T-cell (primary cell): ENCODE measurements at places on chromosomes 13 and 19.

DNA sequence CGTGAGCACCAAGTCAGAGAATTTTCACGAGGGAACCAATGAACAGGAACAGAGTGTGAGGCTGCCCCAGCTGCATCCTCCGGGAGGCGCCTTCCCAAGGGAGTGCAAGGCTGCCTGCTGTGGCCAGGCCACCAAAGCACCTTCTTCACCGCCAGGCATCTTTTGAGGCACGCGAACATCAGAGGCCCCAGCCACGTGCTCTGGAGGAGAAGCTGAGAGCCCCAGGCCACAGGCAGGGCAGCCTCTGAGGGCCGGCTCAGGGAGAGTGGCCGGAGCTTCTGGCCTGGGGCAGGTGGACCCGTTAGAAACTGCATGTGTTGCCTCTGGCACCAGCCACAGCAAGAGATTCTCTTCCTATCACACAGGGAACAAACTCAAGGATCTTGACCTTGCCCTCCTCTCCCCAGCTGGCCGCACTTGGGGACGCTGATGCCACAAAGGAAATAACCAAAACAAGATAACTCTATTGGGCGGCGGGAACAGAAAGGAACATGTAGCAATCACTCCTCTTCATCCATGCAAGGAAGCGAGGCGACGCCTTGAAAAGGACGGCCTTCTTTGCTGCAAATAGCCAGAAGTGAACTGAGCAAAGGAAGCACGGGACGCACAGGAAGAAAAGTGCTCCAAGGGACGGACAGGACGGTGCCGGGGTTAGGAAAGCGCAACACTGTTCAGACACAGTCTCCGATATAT, 19.9 kb downstream of the GAS6 start:
- DNase-seq = no peak

GRCh38 chr13:96294930-96295881, 205.3 kb downstream of the HS6ST3 start:
- DNase-seq = no peak

GRCh38 chr13:24511019-24511815, 1.4 kb downstream of the PARP4 start:
- peak; percentile 27 for DNase-seq

- no peak for DNase-seq
Measured at GRCh38 chr13:95479731-95480130, 72.8 kb upstream of the CLDN10 start.

DNA sequence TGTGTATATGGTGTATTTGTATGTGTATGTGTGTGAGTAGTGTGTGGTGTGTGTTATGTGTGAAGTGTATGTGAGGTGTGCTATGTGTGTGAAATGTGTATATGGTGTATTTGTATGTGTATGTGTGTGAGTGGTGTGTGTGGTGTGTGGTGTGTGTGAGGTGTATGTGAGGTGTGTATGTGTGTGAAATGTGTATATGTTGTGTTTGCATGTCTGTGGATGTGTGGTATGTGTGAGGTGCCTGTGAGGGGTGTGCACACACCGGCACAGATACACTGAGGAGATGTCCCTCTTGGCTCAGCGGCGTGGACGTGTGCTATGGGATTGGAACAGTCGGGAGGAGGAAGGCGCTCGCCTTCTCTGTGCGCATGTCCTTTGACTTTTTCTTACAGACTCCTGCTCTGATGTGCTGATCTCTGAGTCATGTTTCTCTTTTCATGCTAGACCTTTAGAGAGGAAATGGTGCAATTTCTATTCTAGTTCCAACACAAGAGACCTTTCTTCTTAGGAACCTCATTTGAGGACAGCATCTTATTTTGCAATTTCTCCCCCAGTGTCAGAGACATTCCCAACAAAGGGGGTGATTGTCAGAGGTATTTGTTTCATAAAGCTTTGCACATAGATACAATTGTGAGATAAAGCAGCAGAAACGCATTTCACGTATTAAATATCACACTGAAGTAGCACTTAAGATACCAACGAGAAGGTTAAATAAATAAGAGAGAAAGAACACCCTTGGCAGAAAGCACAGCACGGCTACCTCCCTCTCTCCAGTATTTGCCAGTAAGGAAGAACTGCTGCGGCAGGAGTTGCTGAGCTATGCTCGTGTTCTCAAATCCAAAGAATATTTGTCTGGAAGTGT, 11.3 kb upstream of the TNFRSF19 start:
- DNase-seq = no peak

GRCh38 chr13:68597641-68598040, 1367.5 kb upstream of the PCDH9 start:
- DNase-seq = no peak

- DNase-seq = no peak
Measured at GRCh38 chr13:102769679-102770078, 3.9 kb downstream of the TEX30 start.

DNA sequence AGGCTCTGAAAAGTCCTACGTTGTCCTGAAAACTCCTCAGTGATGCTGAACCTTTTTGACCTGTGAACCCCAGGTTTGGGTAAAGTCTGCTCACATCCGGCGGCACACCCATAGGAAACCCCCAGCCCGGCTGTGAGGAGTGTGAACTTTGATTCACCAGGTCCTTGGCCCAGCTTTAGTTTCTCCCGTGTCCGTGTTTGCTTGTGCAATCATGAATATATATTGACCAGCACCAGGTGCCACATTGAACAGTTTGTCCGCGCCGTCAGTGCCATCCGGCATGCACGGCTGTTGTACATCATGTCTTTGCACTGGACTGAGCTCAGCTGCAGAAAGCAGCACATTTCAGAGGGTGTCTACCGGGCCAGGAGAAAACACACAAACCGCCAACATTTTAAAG, 45.3 kb downstream of the NFIC start:
- DNase-seq = no peak

- DNase-seq = no peak
Measured at GRCh38 chr19:38298821-38299680, 5.0 kb upstream of the C19orf33 start.

DNA sequence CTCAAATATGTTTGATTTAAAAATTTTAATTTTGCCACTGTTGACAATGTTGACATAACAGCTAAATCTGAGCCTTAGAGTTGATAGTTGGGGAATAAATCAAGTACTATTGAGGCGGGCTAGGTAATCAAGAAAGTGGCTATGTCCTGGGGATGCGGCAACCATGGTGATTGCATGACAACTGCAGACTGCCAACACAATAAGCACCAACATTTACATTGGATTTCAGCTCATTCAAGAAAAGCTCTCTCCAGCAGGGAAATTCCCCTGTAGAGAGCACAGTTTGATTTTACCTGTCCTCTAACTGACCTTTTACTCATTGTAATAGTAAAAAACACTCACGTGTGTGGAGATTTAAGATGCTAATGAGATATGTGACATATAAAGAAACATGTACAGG, 63.1 kb downstream of the ZNF100 start:
- no peak for DNase-seq

DNA sequence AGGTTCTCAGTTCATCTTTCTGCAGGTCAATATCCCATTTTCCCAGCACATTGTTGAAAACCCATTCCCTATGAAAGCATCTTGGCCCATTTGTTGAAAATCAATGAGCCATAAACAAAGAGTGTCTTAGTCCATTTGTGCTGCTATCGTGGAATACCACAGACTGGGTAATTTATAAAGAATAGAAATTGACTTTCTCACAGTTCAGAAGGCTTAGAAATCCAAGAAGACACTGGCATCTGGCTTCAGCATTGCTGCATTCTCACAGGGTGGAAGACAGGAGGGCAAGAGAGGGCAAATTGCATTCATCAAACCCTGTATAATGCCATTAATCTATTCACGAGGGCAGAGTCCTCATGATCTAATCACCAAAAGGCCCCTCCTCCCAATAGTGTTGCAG, 34.1 kb downstream of the ZNF823 start:
- DNase-seq = no peak

DNA sequence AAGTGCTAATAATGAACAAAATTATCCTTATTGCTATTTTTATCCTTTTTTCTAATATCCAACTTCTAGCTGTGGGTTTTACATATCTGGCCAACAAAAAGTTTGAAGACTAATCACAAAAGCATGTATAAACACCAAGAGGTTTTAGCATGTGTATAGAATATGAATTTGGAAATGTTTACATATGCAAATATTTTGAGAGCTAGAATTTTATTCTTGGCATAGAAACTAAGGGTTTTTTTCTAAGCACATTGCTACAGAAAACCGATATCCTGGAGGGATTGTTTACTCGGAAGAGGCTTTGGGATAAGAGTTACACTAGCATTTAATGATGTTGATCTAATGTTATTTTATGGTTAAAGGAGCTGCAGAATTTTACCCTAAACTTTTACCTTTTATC, 392.1 kb downstream of the EFNB2 start:
- DNase-seq = no peak

GRCh38 chr13:50543782-50544181, 299.7 kb downstream of the DLEU7 start:
- DNase-seq = no peak

GRCh38 chr13:106990594-106990993, 422.7 kb upstream of the ARGLU1 start:
- no peak for DNase-seq

DNA sequence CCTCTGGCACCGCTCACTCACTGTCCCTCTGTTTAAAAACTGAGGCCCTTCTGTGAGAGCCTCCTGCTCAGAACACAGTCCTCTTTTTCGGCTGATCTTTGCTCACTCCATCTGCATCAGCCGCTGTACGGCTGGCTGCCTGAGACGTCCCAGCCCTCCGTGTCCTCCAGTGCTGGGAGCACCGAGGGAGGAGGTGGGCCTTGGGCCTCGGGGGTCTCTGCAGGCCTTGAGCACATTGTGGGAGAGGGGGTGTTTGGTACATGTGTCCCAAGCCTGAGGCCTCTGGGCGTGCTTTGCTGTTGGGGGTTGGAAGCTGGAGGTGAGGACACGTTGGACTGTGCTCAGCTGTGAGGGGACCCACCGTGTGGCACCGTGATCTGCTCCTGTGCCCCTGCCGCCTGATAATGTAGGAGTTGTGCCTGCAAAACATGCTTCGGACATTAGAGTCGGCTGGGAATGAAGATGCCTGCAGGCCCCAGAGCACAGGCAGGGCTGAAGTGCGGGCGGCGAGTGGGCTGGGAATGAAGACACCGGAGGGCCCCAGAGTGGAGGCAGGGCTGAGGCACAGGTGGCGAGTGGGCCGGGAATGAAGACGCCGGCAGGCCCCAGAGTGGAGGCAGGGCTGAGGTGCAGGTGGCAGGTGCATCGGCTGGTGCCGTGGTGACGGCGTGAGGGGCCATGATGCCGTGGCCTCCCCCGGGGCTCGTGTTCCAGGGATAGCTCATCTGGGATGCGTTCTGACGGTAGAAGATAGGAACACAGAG, 30.6 kb downstream of the MCF2L start:
- DNase-seq = no peak

DNA sequence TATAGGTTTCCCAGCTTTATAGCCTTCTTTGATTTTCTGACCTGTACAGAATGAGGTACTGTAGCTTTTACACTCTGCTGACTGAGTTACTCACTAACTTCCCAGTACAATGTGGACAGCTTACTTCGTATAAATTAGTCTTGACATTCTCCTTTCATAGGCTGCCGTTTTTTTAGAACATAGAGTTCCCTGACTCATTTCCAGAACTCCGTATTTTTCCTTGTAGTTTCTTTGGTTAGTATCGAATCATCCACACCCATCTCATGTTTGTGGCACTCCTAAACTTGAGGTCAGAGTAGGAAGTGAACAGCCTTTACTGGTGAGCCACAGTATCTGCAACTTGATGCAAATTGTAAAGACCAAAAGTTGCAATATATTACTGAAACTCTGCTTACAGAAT, 303.9 kb downstream of the SLITRK5 start:
- no peak for DNase-seq

DNA sequence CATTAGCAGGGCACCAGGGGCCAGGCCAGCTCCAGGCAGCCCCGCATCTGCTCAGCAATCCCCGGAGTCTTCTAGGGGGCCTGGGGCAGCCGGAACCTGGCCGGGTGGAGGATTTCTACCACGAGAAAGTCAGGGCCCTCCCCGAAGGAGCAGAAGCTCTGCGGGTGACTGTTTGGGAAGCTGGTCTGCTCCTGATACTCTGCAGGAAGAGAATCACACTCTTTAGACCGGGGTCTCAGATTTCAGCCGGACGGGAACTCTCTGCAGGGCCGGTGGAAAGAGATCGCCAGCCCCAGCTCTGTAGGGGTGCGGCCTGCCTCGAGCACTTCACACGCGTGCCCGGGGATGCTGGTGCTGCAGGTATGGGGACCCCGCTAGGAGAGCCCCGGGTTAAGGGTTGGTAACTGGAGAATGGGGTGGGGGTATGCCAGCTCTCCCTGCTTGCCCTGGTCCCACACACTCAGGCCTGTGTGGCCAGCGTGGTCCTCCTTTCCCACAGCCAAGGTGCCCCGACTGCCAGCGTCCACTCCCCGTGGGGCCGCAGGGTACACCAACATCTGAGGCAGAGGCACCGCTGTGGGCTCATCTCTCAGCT, 20.1 kb downstream of the RASA3 start:
- no peak for DNase-seq

DNA sequence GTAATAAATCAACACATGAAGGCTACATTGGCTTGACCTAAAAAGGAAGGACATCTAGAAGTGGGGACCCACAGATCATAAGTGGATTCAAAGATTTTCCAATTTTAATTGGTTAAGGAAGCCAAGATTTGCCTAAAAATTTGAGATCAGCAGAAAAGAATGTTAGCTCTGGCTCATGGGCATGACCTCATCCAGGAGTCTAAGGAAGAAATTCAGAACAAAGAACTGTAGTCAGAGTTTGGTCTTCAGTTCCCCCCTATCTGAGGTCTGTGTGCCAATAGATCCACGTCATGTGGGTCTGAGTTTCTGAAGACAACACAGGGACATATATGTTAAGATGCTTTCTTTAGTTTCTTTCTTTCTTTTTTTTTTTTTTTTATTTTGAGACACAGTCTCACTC, 648.8 kb upstream of the SPRY2 start:
- DNase-seq = no peak

DNA sequence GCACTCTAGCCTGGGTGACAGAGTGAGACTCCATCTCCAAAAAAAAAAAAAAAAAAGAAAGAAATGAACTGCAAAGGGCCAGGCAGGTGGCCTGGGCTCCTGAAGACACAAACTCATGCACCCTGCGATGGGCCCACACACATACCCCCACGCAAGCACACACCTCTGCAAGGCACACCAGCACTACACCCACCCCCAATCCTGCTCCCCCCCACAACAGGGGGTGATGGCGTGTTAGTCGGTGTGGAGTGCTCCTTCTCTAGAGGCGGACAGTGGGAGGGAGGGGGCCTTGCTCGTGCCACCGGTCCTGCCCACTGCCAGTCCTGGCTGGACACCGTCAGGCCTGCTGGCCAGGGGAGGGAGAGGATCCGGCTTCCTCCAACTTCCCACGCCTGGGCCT, 1.6 kb upstream of the SLC8A2 start:
- no peak for DNase-seq

DNA sequence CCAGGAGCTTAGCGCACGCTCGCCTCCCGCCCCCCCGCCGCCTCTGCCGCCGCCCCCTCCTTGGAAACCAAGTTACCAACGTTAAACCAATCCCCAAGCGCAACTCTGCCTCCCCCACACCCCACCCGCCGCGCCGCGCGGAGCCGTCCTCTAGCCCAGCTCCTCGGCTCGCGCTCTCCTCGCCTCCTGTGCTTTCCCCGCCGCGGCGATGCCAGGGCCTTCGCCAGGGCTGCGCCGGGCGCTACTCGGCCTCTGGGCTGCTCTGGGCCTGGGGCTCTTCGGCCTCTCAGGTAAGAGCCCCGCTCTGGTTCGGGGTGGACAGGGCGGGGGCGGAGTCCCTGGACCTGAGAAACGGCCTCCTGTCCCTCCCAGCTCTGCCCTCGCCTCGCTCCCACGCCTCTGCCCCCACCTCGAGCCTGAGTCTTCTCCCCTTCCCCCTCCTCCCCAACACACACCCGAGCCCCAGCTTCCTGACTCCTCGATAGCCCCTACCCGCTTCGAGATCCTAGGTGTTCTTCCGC, at the start of gene ICAM5:
ICAM5 (plus strand) TSS at position 117 of the 521 bp plus-strand sequence; CDS start at position 209, 92 bp downstream.
- DNase-seq = peak; percentile 40
